Smooth muscle cell of the brain vasculature (primary cell): ENCODE measurements at places on chromosomes 5 and 9.

DNA sequence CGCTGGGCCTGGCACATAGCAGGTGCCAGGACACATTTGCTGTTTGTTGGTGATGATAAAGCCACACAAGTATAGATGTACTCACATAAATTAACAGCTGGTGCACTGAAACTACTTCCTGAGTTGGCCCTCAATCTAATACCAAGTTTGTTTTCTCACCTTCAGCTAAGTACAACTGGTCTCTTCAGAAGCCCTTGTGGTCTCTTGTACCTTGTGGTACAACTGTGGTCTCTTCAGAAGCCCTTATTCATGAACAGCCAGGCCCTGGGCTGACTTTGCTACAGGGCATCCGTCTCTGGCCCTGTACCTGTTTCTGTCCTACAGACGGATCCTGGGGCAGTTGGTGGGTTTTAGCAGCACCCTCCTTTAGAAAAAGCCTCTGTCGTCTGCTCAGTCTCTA lies 81.5 kb downstream of the DAB2IP start:
- no peak for DNase-seq

GRCh38 chr5:170538696-170539586 lies 35.1 kb downstream of the KCNIP1 start:
- no peak for DNase-seq

GRCh38 chr9:125785248-125785751 lies 38.1 kb downstream of the PBX3 start:
- no peak for DNase-seq

DNA sequence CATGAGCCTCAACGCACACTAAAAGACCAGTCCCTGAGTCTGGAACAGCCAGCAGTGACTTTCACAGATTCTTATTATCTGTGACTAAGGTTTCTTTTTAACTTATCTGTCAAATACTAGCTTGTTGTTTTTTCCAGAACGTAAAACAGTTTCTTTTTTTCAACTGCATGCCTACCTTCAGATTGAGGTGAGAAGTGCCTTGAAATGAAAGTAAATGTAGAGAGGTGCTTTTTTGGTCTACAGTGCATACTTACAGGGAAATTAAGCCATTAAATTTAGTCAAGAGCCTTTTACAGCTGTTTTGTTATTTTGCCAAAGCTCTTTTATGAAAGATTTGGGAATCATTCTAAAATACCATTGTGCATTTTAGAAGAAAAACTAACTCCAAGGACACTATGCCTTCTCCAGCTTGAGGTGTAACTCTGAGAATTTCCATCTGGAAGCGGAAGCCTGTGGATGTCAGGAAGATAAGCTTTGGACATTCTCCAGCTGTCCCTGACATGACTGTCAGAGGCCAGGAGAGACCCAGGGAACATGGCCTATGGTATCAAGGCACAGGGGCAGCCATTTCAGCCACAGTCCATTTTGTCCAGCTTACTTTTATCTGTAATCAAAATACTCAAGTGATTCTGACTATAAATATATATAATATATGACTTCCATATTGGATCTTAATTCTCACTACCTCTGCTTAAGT lies 230.3 kb downstream of the GLIS3 start:
- no peak for DNase-seq

DNA sequence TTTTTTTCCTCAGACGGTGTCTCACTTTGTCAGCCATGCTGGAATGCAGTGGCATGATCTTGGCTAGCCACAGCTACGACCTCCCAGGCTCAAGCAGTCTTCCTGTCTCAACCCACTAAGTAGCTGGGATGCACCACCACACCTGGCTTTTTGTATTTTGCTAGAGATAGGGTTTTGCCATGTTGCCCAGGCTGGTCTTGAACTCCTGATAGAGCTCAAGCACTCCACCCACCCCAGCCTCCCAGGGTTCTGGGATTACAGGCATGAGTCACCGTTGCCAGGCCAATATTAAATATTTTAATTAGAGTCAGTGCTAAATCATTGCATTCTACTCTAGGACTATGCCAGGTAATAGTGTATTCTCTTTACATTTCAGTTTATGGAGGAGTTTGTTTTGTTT lies 41.5 kb downstream of the UBE2R2 start:
- no peak for DNase-seq

GRCh38 chr9:100441911-100442361 lies 15.0 kb downstream of the MSANTD3 start:
- no peak for DNase-seq

DNA sequence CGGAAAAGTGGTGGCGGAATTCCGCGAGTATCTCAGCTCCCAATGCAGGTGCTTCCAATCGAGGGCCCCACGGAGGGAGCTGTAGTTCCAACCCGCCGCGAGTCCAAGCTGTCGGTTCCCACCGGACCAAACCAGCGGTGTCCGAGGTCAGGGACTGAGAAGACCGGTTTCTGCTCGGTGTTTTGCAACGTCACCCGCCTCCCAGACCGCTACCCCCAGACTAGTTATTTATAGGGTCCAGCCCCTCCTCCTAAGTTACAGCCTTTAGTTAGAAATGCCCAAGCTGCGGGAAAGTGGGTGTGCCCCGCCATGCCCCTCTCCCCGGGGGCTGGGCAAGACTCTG lies 677 bp upstream of the MYORG start:
- DNase-seq = no peak

GRCh38 chr5:80255811-80256712 lies at the start of gene SERINC5:
TSS of gene SERINC5 (minus strand) at chr5:80256048. CDS start at chr5:80255922, 126 bp downstream.
- peak; percentile 40 for DNase-seq
